ENCODE measurements at places on chromosomes 2 and 18.

DNA sequence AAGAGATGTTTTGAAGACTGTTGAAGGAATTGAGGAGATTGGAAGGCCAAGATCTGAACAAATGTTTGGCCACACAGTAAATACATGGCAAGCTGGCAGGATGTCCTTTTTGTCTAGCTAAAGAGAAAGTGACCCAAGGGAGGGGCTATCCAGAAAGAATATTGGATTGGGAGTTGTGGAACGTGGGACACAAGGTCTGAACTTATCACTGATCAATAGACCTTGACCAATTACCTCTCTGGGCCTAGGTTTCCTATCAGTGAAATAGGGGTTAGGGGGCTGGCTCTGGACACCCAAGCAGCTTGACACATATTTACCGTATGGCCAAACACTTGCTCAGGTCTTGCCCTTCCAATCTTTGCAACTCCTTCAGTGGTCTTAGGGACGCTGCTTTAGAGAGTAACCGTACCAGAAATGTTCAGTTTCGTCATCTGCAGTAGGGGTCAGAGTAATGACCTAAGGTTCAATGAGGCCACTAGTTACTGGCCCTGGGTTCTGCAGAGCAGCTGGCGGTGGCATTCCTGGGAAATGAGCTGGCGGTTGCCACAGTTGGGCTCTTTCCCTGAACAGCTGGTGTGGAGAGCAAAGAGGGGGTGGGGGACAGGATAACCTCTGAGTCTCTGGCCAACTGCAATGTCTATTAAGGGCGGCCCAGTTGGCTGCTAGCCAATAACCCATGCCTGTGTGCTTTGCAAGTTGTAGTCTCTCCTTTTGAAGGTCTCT, 70.1 kb upstream of the STPG4 start:
- peak; percentile 86 for DNase-seq

GRCh38 chr2:106899786-106900530, 14.0 kb upstream of the ST6GAL2 start:
- no peak for DNase-seq

GRCh38 chr2:181762000-181762399, 81.7 kb upstream of the NEUROD1 start:
- no peak for DNase-seq

DNA sequence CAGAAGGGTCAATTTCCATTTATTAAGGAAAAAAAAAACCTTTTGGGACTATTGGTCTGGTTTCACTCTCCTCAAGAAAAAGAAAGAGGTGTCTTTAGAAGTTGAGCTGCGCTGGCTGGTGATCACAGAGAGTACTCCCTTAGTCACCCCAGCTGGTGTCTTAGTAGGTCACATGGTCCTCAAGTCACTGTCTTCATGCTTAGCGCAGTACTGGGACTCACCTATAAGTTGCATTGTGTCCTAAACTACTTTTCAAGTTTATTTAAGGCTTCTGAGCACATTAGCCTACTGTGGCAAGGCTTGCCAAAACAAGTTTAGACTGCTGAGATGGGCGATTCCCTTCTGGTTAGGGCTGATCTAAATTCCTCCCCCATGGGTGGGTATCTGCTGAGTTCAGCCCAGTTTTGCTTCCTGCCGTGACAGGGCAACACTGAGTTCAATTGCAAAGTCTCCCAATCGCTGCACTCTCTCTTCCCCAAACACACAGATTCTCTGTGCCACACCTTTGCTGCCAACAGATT, 824.9 kb upstream of the CRIM1 start:
- DNase-seq, result no peak

DNA sequence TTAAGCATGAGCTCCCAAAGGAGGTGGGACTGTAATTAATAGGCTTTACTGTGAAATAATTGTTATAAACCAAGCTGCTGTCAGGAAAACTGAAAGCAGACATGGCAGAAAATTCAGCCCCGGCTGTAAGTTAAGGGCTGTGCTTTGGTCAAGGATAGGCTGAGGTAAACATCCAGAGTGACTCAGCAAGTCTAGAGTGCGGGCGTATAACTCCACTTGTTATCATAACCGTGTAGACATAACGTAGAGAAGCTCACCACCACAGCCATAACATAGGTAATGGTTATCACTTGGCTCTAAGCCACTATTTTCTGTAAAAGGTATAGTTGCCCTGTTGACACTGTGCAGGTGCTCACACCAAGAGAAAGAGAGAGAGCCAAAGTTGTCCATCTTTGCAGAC, 316.8 kb downstream of the DCDC2C start:
- no peak for DNase-seq

DNA sequence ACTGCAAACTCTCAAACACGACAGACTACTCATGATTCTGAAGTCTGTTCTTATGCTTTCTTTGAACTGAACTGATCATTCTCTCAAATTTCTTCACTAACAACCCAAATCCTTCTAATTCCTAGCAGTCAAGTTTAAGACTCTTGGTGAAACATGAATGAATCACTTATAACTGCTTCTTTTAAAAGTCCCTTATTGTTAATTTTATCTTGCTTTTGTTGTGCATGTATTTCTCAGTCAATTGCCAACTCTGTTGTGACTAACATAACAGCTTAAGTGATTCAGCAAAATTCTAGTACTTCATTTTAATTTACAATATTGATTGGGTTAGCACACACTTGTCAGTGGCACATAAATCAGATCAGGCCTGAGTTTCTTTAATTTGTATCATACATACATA, 357.0 kb upstream of the FSIP2 start:
- no peak for DNase-seq

- DNase-seq, result no peak
These were observed 591.3 kb upstream of the SYT4 start for GRCh38 chr18:43868497-43868995.

GRCh38 chr2:118883792-118884191, 36.3 kb upstream of the EN1 start:
- no peak for DNase-seq

DNA sequence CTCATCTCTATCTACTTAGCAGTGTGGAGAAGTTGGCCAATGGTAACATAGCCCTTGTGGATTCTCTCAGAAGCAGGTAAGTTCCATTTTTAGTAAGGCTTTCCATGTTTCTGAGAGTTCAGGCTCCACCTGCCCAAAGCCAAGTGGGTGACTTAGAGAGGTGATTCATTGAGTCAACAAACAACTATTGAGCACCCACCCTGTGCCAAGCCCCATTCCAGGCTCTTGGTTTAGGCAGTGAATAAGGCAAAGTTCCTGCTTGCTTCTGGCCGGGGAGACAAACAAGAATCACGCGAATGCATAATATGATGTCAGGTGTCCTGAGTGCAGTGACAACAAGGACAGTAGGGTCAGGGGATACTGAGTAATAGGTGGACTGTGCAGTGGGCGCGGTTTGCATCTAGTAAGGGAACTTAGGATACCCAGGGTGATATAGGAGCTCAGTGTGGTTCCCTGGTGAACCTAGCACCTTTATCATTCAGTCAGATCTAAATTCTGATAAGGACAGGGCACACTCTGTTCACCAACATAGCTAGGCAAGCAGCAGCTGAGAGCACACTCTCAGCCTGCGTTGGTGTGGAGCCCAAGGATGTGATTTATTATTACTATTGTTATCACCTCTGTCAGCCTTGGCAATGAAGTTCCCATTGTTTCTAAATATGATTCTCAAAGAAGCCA, 31.7 kb upstream of the KCTD1 start:
- DNase-seq, result peak; percentile 77

GRCh38 chr2:30266051-30266621, 34.8 kb downstream of the LBH start:
- DNase-seq, result no peak

- DNase-seq, result no peak
These were observed 33.6 kb downstream of the DGKD start for GRCh38 chr2:233387667-233388528.

GRCh38 chr2:37831081-37831780, 93.9 kb upstream of the RMDN2 start:
- DNase-seq, result no peak

DNA sequence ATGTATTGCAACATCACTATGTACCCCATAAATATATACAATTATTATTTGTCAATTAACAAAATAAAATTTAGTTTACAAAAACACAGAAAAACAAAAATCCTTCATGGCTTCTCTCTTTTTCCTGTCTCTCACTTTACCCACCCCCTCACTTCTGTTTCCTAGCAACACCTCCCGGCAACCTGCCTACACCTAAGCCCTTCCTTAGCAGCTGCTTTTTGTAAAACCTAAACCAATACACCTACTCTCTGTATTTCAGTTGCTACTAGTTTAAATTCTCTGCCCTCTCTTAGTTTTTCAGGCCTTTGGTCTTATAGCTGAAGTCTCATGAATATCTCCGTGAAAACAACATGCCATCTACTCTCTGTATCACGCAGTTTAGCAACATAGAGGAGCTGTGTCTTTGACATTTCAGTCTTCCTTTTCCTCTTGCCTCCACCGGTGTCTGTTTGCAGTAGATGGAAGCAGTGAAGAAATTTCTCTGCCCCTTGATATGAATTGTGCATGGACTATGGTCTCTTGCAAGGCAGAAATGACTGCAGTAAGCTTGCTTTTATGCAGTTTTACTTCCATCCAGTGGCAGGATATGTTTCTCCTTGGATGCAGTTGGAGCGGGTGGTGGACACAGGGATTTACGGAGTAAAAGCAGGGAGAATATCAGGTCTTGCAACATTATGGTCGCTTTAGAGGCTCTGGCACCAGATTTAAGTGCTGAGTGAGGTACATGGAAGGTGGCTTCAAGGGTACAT, 42.0 kb upstream of the ZDBF2 start:
- DNase-seq, result no peak

DNA sequence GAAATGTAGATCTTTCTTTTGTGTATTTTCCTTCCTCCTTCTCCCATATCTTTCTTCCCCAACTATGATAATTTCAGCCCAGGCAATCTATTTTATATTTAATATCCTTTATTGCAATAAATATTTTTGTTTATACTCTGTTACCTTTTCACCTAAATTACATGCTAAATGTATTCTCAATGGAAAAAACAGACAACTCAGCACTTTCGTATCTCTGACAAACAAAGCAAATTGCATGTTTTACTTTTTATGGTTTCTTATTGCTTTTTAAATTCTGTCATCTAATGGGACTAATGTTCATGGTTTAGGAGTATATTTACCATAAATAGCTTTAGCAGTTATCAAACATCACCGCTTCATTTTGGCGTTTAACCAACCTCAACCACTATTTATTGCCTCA, 74.0 kb downstream of the LRP1B start:
- DNase-seq, result no peak

GRCh38 chr18:12060182-12060870, 33.3 kb upstream of the ANKRD62 start:
- DNase-seq, result no peak

DNA sequence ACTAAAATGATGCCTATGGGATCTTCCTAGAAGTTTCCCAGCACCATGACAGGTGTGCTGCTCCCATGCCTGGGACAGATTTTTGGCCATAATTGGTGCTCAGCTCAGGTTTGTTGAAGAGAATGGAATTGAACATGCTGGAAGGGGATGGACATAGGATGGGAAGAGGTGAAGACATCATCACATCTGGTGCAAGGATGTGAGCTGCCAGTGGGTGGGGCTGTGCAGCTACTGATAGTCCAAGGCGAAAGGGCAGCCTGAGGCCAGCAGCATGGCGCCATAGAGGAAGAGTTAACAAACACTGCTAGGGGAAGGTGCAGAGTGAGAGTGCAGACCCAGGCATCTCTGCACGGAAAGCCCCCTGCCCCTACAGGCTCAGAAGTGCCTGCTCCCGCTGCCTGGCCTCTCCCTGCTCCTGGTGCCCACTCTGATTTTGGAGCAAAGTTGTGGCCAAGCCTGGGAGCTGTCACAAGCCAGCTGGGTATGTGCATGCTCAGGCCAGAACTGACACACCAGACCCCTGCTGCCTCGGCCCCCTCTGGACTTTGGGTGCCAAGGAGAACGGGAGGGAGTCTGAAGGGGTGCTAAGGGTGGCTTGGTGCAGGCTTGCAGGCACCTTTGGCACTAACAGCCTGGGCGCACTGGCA, 178.6 kb downstream of the ZBTB7C start:
- DNase-seq, result no peak

GRCh38 chr2:85110991-85111560, 22.1 kb upstream of the TCF7L1 start:
- DNase-seq, result no peak

Data from RWPE2 (cell line).